ENCODE measurements at places on chromosomes 13 and 19.

GRCh38 chr19:17325881-17326594, 8.6 kb downstream of the ANO8 start:
- DNase-seq = no peak

GRCh38 chr13:99559560-99559959, 58.3 kb downstream of the TM9SF2 start:
- no peak for DNase-seq

- no peak for DNase-seq
Measured at GRCh38 chr19:14103310-14103709, 12.8 kb upstream of the SAMD1 start.

DNA sequence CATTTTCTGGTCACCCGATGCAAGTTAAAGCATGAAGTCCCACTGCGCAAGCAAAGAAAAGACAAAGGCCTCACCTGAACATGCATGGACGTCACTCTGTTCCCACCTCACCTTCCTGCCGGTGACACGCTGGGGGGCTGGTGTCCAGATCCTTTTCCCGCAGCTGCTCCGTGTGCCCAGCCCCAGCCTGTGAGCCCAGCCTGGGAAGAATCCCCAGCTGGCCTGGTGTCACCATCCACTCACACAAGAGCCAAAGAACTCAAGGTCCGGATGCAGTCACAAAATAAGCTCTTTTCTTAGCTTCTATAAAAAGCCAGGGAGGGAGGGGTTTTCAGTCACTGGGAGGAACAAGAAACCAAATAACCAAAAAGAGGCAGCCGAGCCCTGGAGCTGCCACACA, 249.9 kb downstream of the COL4A1 start:
- DNase-seq = no peak

DNA sequence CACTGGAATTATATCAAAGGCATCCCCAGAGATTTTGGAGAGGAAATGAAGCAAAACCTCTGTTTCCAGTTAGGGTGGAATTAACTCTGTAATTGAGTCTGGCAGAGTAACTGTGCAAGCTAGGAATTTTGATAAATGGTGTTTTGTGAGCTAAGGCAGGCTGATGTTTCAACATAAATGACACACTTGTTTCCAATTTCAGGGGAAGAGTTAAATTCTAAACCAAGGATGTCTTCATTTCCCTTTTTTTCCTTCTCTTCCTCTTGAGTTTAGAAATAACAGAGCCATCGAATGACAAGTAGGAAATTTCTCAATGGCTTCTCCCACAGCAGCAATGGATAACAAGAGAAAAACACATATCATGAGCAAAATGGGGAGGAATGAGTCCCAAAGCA, 131.2 kb downstream of the IRS2 start:
- DNase-seq = no peak

DNA sequence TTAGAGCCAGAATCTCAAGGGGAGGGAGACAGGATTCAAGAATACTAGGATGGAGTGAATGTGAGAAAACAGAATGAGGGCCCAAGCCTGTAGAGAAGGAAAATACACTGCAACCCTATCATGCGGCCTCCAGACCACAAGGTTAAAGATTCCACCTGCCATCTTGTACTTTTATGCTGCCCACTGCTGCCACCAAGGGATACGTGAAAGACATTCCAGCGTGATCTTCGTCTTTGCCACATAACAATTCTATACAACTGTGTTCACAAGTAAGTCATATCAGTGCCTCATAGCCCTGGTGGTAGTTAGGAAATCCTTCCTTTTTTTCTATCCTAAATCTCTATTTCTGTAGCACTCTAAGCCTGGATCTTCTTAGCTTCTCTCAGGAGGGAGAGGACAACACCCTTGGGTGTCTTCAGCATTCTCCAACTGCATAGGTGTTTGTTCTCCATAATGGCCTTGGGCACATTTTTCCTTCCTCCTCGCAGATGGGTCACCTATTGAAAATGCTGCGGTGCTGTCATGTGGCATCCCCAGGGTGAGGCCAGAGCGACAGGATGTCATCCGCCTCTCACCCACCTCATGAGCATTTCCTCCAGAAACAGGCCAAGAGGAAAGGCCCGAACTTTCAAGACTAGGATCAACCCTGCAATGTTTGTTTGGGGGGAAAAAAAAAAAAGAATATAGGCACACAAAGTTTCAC, 13.6 kb downstream of the TPT1 start:
- DNase-seq = no peak

DNA sequence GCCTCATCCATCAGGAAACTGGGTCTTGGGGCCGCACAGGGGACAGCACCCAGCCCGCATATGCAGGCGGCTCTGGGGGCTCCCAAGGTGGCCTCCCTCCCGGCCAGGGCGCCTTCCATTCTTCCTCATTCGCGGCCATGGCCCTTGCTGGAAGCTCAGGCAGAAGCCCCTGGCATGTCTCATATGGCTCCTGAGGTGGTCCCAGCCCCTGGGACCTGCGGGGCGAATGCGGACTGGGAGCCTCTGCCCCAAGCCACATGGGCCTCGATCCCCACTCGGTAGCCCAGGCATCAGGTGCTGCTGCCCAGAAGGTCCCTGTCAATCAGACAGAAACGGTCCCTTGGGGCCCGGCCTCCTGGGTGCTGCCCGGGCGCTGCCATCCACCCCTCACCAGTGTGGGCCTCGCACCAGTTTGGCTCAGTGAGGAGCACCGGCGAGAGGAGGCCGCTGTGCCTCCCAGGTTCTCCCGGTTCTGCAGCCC, 301.6 kb downstream of the TEX29 start:
- no peak for DNase-seq

DNA sequence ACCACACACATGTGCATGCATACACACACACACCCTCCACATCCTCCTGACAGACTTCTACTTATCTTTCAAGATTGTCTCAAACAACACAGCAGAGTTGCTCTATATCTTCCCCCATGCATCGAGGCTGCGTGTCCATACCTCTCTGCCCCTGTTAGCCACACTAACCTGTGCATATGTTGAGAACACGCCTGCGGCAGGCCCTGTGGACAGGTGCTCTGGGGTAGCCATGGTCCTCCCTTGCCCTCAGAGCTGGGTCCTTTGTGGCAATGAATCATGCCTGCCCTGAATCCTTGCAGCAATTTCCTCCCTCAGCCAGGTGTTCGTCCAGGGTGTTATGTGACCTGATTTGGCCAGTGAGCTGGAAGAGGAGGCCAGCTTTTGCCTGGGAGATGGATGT, 213.3 kb downstream of the KATNAL1 start:
- DNase-seq = no peak

DNA sequence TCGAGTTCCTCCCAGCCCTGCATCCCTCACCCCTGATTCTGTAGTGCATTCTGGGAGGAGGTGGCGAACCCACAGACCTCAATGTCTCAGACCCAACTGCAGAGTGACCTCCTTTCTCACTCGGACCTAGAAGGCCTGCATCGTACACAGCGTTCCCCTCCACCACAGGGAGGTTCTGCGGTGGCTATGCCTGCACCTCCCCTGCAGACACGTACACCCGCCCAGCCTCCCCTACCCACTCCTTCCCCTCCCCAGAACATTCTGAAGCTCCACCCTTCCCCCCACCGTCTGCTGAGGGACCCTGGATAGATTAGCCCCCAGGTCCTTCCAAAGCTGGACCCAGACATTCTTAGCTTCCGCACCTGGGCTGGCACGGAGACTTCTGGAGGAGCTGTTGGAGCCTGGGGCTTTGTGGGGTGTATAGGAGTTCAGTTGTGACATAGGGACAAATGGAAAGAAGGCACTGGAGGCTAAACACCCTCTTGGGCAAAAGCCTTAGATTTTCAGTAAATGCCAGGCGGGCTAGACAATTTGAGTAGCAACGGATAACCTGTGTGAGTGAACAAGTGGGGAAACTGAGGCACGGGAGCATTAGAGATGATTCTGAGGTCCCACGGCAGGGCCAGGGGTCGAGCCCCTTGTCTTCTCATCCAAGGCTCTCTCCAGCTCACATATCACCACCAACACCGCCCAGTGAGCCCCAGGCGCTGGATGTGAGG, 420 bp upstream of the FSD1 start:
- no peak for DNase-seq

DNA sequence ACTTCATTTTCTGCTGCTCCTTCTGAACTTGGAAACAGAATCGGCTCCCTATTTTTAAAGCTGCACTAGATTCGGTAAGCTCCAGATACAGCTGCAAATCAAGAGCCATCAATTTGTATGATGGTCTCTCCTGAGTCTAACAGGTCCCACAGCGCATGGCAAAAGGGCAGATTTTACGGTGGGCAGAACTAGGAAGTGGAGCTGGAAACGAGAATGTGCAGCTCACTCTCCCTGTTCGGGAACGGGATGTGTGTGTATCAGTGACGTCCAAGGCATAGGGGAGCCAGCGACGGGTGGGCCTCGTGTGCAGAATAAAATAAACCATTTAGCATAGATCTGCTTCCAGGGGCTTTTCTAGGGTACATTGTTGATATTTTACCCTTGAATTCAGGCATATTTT, 74.2 kb downstream of the COL4A1 start:
- DNase-seq = no peak

DNA sequence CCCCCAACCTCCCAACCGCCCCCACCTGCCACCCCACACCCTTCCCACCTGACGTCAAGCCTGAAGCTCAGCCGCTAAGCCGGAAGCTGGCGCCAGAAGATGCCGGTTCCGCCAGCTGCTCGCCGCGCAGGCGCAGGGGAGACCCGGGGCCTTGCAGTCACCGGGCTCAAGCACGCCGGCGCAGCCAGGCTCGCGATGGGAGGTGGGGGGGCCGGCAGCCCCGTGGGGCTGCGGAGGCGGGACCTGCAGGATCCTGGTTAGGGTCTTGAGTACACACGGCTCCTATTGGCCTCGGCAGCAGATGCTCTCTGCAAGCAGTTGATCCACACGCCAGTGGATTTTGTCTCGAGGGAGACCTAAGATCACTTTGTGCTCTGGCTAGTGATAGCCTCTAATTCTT, at the start of gene LIG4:
Gene LIG4 (minus strand): TSS at position 101 of the 400 bp plus-strand sequence. CDS start 4,268 bp downstream, outside the sequence.
- DNase-seq = peak; percentile 81

DNA sequence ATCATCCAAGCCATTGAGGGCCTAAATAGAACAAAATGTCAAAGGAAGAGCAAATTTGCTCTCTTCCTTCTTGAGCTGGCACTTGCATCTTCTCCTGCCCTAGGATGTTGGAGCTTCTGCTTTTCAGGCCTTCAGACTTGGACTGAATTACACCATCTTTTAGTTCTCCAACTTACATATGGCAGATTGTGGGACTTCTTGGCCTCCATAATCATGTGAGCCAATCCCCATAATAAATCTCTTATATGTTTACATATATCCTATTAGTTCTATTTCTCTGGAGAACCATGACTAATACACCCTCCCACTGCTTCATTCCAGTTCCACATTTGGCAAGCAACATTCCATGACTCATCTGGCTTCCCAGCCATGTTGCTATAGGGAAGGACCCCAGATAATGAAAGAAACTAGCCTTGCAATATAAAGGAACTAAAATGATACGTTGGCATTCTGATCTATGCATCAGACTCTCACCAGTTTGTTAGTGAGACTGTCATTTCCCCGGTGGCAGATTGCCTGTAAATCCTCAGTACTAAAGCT, 11.0 kb upstream of the ACOD1 start:
- DNase-seq = no peak

- no peak for DNase-seq
Measured at GRCh38 chr19:46860846-46861690, at the start of gene ARHGAP35. Gene ARHGAP35 (plus strand): TSS chr19:46860997. CDS start chr19:46918676, 57,679 bp downstream.

DNA sequence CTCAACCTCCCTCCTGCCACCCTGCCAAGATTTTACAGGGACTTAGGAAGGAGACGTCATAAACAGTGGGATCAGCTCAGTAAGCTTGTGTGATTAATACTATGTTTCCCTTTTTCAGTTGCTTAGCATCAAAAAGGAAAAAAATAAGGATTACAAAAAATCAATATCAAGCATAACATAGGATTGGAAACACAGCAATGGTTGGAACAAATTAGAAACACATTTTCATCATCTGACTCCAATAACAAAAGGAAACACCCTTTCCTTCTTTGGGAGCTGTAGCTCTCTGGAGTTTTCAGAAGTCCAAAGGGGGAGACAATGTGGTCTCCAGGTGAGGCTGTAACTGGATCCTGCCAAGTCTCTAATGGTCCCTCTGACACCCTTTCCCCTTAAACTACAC, 233.4 kb downstream of the B3GLCT start:
- no peak for DNase-seq

- DNase-seq = no peak
Measured at GRCh38 chr19:41564515-41565378, 11.2 kb upstream of the CEACAM21 start.

DNA sequence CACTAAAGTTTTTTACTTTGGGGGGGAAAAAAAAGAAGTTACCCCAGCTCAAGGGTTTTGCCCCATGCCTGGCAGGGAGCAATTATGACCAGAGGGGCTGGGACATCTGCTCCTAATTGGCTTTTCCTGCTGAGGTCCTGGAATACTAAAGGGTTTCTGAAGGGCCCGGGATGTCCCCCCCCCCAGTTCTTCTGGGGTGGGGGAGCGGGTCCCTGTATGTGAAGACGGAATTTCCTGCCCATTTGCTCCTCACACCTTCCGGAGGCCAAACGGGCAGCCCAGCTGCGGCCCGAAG, 1.1 kb upstream of the DLL3 start:
- DNase-seq = no peak

- no peak for DNase-seq
Measured at GRCh38 chr13:41837629-41838028, 123.3 kb downstream of the VWA8 start.

DNA sequence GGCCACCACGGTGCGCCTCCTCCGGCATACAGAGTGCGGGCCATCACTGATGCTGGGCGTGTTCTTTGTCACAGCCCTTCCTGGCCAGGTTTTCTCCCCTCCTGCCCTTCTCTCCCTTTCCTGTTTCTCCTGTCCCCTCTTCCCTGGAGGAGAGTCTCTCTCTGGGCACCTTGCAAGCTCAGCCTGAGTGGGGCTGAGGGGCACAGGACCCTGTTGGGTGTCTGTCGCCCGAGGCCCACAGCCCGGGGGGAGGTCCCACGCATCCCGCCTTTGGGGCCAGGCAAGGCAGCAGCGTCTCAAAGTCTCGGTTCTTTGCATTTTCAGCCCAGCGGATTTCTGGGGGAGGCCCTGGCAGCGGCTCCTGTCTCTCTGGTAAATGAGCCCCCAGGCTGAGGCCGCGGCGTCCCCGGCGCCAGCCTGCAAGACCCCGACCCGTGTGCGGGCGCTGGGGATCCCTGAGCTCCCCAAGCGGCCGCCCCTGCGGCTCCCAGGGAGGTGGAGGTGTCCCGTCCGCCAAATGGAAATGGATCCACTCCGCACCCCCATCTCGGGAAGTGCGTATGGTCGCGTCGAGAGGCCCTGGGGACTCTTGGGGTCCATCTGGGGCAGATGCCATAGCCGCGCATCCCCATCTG, 47.2 kb downstream of the COMP start:
- DNase-seq = no peak

DNA sequence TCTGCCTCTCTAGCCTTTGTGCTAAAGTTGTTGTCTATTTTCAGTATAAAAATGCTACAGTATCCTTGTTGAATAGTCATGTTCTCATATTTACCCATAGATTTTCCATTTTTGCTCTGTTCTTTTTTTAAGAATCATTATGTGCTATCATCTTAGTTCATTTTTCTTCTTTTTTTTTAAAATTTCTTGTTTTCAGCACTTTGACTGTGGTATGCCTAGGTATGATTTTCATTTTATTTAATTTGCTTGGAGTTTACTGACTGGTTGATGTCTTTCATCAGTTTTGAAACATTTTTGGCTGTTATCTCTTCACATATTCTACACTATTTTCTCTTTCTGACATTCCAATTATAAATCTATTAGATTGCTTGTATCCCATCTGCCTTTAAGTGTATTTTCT, 192.9 kb downstream of the PDS5B start:
- no peak for DNase-seq
